ENCODE measurements at places on chromosomes 16 and 17.

DNA sequence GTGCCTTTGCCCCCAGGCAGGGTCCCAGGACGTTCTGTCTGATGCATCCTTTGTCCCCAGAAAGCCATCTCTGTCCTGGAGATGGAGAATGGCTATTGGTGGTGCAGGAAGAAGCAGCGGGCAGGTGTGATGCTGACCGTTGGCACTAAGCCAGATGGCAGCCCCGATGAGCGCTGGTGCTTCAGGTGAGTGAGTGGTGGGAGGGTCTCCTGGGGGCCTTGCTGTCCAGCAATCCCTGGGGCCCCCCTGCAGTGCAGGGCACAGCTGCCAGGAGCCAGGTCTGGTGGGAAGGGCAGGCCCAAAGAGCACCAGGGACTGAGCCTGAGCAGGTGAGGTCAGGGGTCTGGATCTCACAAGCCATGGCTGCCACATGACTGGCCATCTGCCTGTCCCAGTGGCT, 18.1 kb downstream of the TRPV2 start:
- DNase-seq: no peak

DNA sequence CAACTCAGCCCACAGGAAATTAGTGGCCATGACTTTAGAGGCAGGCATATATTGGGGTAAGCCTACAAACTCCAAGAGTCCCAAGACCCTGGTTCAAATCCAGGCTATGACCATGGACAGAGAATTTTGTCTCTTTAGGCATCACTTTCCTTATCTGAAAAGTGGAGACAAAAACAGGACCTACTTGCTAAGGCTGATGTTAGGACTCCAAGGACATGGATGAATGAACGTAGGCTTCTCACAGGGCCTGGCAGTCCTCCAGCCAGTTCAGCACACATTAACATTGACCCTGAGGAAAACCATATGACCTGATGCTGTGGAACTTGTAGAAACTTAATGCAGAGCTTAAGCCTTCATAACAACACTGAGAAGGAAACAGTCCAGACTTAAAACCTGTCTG, 1.4 kb downstream of the FKBP10 start:
- DNase-seq: no peak

DNA sequence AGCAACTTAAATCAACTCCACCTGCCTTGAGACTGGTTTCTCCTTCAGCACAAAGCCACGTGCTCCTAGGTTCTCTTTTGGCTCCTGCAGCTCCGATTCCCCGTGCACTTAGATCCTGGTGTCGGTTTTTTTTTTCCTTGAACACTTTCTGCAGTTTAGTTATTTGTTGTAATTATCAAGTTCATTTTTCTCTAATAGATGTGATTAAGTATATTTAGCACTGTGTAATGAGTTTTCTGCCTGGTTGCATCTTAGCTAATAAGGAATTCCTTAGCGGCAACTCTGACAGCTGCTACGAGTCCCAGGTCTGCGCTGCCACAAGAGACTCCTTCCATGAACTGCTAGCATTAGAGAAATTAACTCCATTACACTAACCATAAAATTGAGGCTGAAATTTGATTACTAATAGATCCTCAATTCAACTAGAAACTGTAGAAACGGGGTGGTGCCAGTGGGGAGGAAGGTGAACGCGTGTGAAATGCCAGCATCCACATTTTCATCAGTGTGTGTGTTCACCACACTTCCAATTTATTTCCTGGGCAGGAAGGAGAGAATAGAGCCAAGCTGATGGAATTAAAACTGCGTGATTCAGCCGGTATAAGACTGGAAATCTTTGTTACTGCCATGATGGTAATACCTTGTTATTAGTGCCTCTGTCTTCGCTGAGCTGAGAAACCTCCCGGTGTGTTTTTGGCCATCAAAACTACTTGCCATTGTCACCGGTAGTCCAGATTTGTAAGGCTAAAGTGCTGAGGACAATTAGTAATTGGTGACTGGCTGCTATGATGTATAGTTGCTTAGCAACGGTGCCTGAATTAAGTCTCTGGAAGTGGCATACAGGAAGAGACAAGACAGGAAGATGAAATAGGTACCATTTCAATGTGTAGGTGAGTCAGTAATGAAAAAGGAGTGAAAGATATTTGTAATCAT, 232.4 kb downstream of the IRX3 start:
- no peak for DNase-seq

DNA sequence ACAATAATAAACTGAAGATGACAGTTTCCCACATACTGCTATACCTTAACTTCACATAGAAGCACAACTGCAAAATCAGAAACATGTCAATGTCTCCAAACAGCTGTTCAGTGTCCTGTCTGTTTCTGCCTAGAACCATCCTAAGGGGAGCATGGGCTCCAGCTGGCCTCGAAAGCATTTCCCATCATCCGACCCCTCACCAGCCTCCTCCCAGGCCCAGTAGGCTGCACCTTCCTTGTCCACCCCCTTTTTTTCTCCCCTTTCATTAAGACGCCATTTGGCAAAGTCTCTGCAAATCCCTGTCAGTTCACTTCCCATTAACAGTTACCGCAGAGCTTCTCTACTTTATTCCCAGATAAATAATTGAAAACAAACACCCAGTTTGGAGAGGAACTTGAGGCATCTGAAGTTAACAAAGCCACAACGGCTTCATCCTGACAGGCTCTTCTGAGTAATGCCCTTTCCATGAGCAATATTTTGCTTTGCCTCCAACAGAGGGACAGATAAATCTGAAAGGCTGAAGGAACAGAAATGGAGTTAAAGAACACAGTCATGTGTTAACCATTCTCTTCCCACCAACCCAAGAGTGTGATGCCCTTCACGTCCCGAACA, 65.3 kb downstream of the SLC39A11 start:
- no peak for DNase-seq

- DNase-seq: no peak
These were observed 2.6 kb downstream of the HNF1B start for GRCh38 chr17:37742116-37742761.

DNA sequence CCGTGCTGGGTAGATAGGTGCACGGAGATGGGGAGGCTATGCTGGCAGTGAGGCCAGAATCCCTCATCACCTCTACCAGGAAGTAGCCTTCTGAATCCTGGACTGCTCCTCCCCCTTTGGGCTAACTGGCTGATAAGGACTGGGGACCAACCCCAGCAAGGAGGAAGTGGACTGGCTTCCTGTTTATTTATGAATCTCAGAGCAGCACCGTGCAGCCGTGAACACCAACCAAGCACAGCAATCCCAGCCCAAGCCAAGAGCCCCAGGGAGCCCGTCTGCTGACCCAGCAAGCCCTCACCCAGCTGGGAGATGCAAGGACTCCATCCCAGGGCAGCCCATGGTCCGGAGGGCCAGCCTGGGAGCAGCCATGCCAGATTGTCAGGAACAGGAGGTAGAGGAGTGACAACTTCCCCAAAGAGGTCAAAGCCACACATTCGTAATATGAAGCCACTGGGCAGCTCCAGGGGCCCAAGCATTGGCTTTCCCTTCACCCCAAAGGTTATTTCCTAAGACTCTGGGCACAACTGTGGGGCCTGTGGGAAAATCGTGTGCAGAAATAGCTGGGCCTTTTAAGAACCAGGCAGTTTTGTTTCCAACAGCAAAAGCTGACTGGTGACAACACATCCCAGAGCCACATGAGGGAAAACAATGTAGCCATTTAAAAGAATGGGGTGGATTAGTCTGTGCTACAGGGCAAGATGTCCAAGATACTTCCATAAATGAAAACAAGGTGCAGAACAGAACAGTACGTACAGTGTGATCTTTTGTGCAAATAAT, 23.9 kb downstream of the PHB1 start:
- peak; percentile 10 for DNase-seq

DNA sequence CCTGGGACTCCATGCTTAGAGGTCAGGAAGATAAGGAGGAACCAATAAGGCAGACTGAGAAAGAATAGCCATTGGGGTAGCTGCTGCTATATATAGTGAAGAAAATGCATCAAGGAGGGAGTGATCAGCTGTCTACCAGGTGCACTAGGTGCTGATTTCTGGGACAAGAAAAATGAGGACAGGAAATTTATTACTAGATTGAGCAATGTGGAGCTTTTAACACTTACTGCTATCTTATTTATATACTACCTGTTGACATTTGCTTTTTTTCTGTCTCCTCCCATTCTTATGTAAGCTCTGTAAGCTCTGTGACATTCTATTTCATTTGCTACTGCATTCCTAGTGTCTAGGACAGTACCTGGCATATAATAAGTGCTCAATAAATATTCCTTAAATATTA, 53.7 kb upstream of the DHX40 start:
- DNase-seq: no peak

DNA sequence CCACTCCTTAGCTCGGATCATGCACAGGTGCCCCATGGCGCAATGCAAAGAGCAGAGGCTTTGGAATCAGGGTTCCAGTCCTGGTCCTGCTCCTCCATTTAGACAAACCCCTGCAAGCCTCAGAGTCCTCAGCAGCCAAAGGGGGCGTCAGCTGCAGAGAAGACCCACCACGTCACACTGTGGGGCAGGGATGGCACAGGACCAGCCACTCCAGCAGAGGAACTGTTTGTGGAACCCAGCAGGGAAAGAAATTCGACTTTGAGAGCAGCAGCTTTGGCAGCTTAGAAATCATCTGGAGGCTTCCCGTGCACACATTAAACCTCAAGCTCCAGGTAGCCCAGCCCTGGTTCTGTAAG, 25.2 kb downstream of the C17orf100 start:
- no peak for DNase-seq

DNA sequence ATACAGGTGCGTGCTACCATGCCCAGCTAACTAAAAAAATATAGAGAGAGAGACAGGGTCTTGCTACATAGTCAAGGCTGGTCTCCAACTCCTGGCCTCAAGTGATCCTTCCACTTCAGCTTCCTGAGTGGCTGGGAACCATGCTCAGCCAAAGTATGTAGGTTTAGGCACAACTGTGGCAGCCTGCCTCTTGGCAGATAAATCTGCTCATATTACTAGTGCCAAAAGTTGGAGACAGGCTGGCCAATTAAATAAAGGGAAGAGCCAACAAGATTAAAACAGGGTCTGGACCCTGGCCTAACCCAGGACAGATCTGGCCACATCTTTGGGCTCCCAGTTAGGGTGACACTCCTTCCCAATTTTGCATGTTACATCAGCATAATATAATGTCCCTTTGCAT, 151.7 kb downstream of the CBLN1 start:
- DNase-seq: no peak

- no peak for DNase-seq
These were observed 7.0 kb upstream of the ANKRD40CL start for GRCh38 chr17:50774225-50774803.

GRCh38 chr16:24953306-24953705, 61.9 kb downstream of the ARHGAP17 start:
- no peak for DNase-seq

DNA sequence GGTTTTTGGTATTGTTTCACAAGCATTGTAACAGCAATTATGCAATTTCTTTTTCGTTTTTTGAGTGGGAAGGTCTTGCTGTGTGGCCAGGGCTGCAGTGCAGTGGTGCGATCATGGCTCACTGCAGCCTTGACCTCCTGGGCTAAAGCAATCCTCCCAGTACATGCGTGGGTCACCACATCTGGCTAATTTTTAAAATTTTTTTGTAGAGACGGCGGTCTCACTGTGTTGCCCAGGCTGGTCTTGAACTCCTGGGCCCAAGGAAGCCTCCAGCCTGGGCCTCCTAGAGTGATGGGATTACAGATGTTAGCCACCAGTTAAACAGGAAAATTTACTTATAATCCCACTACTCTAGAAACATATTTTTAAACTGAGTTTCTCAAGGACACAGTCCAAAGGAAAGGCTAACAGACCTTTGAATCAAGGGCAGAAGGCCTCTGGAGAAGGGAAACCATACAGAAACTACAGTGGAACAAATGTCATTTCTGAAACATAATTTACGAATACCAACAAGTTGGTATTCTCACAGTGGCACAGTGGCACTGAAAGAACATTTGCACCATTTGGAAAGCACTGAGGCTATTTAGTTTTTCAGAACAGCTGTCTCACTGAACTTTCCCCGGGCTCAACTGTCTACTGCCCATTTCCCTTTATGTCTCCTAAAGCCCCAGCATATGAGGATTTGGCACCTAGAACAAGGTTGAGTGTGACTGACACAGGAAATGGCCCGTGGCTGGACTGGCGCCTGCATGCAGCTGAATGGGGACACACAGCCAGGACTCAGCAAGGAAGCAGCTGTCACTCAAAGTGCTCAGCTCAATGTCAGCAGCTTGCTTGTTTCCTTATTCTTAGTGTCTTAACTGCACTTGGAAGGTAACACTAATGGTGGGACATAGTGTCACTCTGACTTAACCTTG, 2.8 kb upstream of the PRKAR1A start:
- DNase-seq: no peak

- DNase-seq: no peak
These were observed 74.3 kb downstream of the PLD6 start for GRCh38 chr17:17131839-17132238.

DNA sequence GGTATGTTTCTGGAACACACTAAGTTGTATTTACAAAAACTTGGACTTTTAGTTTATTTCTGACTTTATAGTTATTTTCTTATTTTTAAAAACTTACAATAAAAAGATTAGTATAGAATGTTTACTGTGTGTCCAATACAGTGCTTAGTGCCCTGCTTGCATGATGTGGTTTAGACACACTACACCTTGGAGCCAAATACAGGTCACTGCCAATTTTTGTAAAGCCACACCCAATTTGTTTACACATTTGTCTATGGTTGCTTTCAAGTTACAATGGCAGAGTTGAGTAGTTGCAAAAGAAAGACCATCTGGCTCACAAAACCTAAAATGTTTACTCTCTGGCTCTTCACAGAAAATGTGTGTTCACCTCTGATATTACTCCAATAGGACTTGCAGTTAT, 807.1 kb downstream of the KCNJ2 start:
- no peak for DNase-seq

DNA sequence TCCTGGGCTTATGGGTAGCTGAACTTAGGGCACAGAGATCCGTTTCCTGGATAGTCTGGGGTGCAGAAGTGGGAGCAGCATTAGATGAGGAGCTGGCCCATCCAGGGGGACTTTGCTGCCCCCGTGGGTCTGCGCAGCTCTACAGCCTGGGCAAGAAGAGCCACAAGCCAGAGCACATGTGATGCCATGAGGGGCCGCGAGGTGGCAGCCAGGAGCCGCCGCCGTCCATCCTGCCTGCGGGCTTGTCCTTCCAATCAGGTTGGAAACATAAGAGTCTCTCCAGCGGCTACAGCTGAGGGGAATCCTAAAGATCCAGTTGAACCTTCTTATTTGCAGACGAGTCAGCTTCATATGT, 21.9 kb downstream of the C1QTNF1 start:
- peak; percentile 57 for DNase-seq

DNA sequence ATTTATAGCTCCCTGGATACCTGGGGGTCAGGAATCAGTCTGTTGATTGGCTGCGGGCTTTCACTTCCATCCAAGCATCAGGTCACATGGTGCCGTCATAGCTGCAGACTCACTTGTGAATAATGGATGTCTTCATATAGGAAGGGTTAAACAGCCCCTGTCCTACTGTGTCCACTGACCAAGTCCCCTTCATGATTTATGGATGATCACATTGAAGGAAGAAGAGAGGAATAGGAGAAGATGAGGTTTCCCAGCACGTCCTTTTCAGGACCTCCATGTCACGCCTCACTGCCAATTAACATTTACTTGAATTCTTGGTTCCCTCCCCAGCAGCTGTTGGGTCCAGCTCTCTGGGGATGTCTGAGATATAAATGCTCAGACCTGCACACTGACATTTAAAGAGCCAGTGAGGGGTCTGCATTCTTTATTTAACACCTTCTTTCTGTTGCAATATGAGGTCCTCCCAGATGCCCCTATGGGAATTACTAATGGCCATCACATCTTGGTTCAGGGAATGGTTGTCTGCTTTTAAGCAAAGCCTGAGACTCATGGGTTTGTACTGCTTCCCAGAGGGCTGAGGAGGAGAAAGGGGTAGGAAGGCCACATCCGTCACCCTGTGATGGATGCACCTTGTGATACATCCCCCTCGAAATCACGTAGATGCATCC, 230.6 kb upstream of the HSBP1 start:
- no peak for DNase-seq

- no peak for DNase-seq
These were observed 27.3 kb downstream of the LASP1 start for GRCh38 chr17:38897176-38897575.

All from activated gamma-delta T cell treated with Interleukin-2 at 50 U/mL for 16 hours (primary cell).